NB4 (cell line): ENCODE measurements at places on chromosomes 12 and 14.

DNA sequence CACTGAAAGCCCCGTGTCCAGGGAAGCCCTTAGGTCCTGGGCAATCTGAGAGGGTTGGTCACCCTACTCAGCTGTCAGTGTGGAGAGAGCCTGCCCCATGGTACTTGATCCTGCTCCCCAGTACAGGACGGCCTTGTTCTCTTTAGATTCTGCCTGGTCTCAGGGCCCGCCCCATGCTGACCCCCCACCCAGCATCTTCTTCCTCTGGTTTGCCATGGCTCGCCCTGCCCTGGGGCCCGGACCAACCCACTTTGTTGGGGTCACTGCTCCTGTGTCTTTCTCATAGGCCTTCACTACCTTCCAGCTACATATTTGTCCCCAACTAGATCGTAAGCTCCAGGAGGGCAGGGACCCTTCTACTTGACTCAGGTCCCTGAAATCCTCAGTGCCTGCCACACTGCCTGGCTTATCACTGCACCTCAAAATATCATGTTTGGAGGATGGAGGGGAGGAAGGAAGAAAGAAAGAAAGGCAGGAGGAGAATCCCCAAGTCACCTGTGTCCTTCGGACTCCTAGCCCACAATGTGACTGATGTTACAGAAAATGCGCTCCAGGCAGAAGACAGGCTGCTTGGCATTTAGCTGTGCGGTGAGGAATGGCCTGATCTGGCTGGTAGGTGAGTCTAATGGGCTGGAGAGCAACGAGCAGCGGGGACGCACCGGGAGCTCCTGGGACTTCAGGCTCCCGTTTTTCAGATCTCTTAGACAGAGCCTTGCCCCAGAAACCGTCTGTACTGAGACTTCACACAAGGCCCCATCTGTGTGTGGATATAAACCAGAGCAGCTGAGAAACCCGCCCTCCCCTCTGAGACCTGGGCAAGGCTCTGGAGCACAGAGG lies 66.1 kb downstream of the C14orf132 start:
- no peak for DNase-seq

GRCh38 chr12:71032933-71033332 lies 112.4 kb upstream of the PTPRR start:
- no peak for DNase-seq

DNA sequence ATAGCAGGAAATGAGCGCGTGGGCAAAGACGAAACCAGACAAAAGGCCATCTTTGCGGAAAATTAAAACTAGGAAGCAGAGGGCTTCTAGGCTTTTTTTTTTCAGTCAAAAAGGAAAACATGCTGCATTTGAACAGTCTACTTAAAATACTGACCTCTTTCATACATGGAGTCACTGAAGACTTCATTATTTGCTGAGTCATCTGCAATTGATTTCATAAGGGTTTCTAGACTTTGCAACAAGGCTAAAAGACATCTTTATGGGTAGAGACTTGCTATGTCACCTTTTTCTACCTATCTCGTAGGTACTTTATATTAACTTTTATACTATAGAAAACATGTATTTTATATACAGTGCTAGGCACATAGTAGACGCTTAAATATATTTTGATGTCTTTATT lies 238.4 kb downstream of the TMEM132D start:
- no peak for DNase-seq

- no peak for DNase-seq
These were observed 10.3 kb upstream of the KRT2 start for GRCh38 chr12:52662093-52662917.

GRCh38 chr14:103663506-103663905 lies 34.5 kb downstream of the KLC1 start:
- no peak for DNase-seq

- DNase-seq: no peak
These were observed 18.1 kb downstream of the BDKRB1 start for GRCh38 chr14:96274122-96274521.

DNA sequence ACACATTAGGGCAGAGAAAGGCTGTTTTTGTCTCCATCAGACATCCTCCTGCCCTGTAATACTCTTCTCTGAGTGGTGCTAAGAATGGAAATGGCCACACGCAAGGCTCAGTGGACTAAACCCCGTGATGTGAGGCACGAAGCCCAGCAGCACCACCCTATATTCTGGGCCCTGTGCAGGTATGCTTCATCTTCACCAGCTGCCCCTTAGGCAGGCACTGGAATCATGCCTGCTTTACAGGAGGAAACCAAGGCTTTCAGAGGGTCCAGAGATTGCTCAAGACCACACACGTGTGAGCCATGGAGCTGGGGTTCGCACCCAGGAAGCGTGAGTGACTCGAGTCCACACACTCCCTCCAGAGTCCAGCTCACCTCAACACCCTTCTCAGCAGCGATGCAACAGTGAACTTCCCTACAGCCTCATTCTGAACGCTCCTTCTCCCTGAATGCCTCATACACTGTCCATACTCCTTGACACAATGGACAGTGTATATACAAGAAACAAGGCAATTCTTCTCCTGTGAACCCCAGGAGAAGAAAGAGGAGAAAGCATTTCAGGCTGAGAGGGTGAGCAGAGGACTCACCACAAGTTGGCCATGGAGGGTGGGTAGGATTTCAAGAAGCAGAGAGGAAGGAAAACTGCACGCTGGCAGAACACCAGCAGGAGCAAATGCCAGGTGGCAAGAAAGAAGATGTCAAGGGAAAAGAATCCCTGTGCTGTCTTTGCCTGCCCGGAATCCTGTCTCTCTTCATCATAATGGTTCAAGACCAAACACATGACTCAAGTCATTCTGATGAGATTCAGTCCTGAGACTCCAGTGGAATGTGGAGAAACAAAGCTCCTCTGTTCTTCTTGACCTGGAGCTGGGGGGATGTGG lies 39.1 kb downstream of the NT5DC3 start:
- peak; percentile 65 for DNase-seq

- no peak for DNase-seq
These were observed 94.7 kb downstream of the CHST11 start for GRCh38 chr12:104551313-104551931.

- peak; percentile 74 for DNase-seq
These were observed 158.4 kb upstream of the RASSF8 start for GRCh38 chr12:25800101-25800500.

- DNase-seq: no peak
These were observed 51.1 kb downstream of the CCDC60 start for GRCh38 chr12:119385659-119386058.
